ENCODE measurements at places on chromosomes 5 and 9.

DNA sequence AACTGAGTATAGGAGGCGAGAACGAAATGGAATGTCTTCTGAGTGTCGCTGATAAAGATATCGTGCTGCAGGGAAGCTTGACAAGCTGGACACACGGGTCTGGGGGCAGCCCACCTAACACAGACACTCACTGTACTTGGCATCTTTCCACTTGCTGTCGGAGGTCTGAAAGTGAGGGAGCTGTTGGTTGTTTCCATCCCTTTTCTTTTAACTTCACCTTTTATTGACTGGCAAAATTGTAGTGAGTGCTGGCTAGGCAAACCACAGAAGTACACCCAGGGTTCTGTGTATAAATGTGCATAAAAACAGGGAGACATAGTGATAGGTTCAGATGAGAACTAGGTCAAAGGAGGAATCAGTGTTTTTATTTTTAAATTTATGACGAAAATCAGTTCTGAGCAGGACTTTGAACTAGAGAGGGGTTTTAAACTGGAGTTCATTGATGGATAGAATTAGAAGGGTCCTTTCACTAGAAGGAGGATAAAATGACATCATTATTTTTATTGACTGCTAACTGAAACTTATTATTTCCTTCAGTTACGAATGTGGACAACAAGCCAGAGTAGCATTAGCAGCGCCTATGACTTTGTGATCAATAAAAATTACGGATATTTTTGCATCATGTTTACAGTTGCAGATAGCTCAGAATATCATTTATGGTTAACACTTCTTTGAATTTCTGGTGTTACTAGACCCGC, 817 bp downstream of the GAPVD1 start:
- DNase-seq = no peak

DNA sequence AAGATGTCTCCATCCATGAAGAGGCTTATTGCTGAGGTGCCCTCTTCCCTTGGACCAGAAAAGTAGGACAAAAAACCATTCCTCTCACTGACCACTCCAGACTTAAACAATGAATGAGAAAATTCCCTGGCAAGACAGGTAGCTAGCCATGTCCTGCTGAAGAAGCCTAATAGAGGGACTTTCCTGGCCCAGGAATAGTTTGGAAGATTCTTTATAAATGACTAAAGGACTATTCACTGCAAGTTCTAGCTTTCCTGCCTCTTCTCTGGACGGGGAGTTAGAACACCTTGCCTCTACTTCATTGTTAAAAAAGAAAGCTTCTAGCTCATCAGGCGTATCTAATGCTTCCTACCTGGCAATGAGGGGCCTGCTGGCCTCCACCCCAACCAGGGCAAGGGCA, 153.6 kb downstream of the NR3C1 start:
- no peak for DNase-seq

GRCh38 chr9:7169717-7170389, 412.1 kb downstream of the KDM4C start:
- no peak for DNase-seq

DNA sequence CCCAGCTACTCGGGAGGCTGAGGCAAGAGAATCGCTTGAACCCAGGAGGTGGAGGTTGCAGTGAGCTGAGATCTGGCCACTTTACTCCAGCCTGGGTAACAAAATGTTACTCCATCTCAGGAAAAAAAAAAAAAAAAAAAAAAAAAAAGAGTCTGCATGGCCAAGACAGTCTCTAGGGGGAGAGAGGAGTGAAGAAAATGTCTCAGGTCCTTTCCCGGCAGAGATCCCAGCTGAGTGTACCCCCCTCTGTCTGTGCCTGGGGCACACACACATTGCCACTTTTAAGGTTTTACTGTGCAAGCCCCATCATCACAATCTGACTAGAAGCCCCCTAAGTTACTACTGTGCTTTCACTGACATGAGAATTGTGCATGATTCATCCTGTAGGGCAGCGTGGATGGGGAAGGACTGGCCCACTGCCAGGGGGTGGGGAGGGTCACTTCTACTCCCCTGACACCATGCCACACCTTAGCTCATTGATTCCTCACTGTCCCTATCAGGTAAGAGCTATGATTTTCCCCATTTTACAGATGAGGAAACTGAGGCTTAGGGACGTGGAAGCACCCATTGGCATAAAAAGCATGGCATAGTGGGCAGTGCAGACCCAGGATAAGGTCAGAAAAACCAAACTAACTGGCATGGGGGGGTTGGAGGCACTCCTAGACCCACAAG, 102.3 kb upstream of the LARP1 start:
- DNase-seq = no peak
